ENCODE measurements at places on chromosomes 5 and 9. TPM values are rescaled to one million over a fixed set of nuclear protein-coding genes. Genes with fewer than 3 reads are reported as not detected.

The PCDHGA1 gene
- polyA plus RNA-seq = 0.40 TPM

DNA sequence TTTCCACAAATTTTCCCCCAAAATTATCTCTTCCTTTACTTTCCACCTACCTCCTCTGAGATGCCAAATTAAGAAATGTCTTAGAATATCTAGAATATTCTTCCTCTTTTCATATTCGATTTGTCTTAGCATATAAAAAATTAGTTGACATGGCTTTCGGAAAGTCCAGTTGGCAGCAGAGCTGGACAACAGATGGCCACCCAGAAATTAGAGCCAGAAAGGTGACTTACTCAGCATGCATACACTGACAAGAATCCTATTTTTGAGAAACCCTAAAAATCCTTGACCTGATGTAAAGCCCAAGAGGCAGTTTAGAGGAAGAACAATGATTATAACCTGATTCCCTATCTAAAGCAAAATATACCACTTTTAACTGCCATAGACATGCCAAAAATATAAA, 22.0 kb downstream of the TMEM167A start:
- no peak overlapping the region for H3K4me3 ChIP-seq
- DNase-seq = no peak
- no peak overlapping the region for H3K27ac ChIP-seq
- H3K36me3 ChIP-seq = peaks cover 4% of the 10 kb centered on the region
- H3K27me3 ChIP-seq = no peaks in the 10 kb centered on the region
- peaks cover 8% of the 10 kb centered on the region for H3K4me1 ChIP-seq

The ROPN1L gene
- polyA plus RNA-seq = not detected

GRCh38 chr5:171351536-171352073, 36.0 kb upstream of the NPM1 start:
- no peak overlapping the region for H3K27ac ChIP-seq
- no peaks in the 10 kb centered on the region for H3K36me3 ChIP-seq
- H3K4me1 ChIP-seq = no peaks in the 10 kb centered on the region
- DNase-seq = peak; percentile 11
- H3K4me3 ChIP-seq = no peak overlapping the region

DNA sequence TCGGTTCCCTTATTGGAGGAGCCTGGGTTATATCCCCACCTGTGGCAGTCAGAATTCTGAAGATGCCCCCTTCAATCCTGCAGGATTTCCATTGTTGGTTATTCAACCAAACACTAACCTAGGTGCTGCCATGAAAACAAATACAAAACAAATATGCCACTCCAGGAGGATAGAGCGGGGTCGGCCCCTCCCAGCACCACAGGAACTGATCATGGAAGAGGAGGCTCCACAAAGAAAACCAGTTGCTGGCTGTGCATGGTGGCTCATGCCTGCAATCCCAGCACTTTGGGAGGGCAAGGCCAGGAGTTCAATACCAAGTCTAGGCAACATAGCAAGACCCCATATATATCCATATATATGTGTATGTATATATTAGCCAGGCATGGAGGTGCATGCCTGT, 13.2 kb upstream of the ADGRD2 start:
- no peak overlapping the region for H3K27ac ChIP-seq
- H3K27me3 ChIP-seq = no peaks in the 10 kb centered on the region
- no peaks in the 10 kb centered on the region for H3K4me1 ChIP-seq
- no peaks in the 10 kb centered on the region for H3K36me3 ChIP-seq

The PCDHB10 gene
- 7.8 TPM for polyA plus RNA-seq

DNA sequence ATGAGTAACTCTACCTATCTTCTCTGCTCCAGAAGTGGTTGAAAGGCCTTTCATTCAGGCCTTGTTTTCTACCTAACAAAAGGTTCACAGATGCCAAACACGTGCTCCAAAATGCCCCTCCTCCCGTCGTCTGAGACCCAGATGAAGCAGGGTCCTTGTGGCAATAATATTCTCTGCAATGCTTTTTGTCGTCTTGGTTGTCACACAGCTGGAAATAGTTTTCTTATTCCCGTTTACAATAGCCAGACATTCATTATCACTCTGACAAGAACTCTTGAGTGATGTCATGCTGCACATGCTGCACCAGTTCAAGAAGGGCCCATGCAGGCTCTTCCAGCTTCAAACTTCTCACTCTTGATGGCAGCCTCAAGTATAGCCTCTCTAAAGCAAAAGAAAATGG, 7.8 kb downstream of the LPAR1 start:
- H3K36me3 ChIP-seq = no peaks in the 10 kb centered on the region
- H3K27ac ChIP-seq = peak overlapping the region; percentile 35
- no peak overlapping the region for H3K4me3 ChIP-seq

DNA sequence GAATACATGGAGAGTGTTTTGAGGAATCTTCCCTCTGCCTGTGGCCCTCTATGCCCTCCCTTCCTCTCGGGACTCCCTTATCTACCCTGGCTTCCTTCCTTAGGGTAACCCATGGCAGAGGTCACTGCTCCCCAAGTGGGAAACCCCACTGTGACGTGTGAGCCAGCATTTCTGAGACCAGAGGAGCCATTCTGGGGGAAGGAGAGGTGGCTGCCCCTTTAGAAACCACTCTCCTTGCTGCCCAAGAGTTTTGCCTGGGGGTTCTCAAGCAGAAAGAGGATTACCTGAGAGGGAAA, 23.1 kb downstream of the CCNJL start:
- H3K4me1 ChIP-seq = peaks cover 29% of the 10 kb centered on the region
- peak overlapping the region; percentile 71 for H3K27ac ChIP-seq
- H3K4me3 ChIP-seq = no peak overlapping the region
- H3K36me3 ChIP-seq = no peaks in the 10 kb centered on the region
- no peak for DNase-seq
- no peaks in the 10 kb centered on the region for H3K27me3 ChIP-seq

DNA sequence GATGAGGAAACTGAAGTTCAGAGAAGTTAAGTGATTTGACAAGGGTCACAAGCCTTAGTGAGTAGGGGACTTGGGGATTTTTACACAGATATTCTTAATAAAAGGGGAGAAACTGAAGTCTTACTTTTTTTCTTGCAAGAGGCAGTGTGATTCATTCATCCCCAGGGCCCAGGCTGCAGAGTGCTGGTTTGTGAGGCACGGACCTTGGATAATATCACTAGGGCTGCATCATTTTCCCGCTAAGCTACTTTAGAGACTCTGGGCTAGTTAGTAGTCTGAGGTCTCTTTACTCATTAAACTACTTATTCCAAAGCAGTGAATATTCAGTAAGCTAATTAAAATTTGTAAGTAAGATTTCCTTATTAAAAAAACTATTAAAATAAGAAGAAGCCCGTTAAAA, 195.0 kb downstream of the PBX3 start:
- no peaks in the 10 kb centered on the region for H3K27me3 ChIP-seq
- peak; percentile 9 for DNase-seq
- H3K36me3 ChIP-seq = peaks cover 26% of the 10 kb centered on the region
- H3K27ac ChIP-seq = no peak overlapping the region
- no peaks in the 10 kb centered on the region for H3K4me1 ChIP-seq
- H3K4me3 ChIP-seq = no peak overlapping the region

- no peaks in the 10 kb centered on the region for H3K4me1 ChIP-seq
- H3K27me3 ChIP-seq = no peaks in the 10 kb centered on the region
- no peak overlapping the region for H3K27ac ChIP-seq
- no peaks in the 10 kb centered on the region for H3K36me3 ChIP-seq
- DNase-seq = no peak
These were observed 416.9 kb downstream of the MRPS30 start for GRCh38 chr5:45225571-45226031.

- H3K27me3 ChIP-seq = no peaks in the 10 kb centered on the region
- no peak overlapping the region for H3K4me3 ChIP-seq
- no peak for DNase-seq
These were observed 6.2 kb upstream of the CKS2 start for GRCh38 chr9:89304834-89305188.

The KCNV2 gene
- polyA plus RNA-seq = 0.49 TPM

GRCh38 chr9:129863059-129863690, 27.9 kb downstream of the USP20 start:
- H3K4me1 ChIP-seq = no peaks in the 10 kb centered on the region
- no peak overlapping the region for H3K27ac ChIP-seq
- no peak for DNase-seq
- H3K36me3 ChIP-seq = peaks cover 20% of the 10 kb centered on the region
- H3K4me3 ChIP-seq = no peak overlapping the region

DNA sequence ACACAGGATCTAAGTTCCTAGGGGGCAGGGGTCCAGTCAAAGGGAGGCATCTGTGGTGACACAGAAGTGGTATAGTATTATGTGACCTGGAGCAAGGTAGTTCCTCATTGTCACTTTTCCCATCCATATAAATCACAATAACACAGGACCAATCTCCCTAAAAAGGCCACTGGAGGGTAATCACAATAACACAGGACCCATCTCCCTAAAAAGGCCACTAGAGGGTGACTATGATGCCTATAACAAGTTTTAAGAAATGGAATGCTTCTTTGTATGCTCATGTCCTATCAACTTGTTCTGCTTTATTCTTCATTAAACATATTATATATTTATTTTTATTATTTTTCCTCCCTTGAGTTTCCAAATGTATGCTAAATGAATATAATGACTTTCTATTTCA, 254.6 kb downstream of the ASTN2 start:
- no peaks in the 10 kb centered on the region for H3K27me3 ChIP-seq
- H3K36me3 ChIP-seq = no peaks in the 10 kb centered on the region
- H3K27ac ChIP-seq = no peak overlapping the region
- H3K4me3 ChIP-seq = no peak overlapping the region
- DNase-seq = no peak

GRCh38 chr9:91734371-91734981, 215.6 kb downstream of the ROR2 start:
- no peaks in the 10 kb centered on the region for H3K4me1 ChIP-seq
- peaks cover 12% of the 10 kb centered on the region for H3K36me3 ChIP-seq
- H3K27me3 ChIP-seq = no peaks in the 10 kb centered on the region

The GADD45G gene
- 42.6 TPM for polyA plus RNA-seq

DNA sequence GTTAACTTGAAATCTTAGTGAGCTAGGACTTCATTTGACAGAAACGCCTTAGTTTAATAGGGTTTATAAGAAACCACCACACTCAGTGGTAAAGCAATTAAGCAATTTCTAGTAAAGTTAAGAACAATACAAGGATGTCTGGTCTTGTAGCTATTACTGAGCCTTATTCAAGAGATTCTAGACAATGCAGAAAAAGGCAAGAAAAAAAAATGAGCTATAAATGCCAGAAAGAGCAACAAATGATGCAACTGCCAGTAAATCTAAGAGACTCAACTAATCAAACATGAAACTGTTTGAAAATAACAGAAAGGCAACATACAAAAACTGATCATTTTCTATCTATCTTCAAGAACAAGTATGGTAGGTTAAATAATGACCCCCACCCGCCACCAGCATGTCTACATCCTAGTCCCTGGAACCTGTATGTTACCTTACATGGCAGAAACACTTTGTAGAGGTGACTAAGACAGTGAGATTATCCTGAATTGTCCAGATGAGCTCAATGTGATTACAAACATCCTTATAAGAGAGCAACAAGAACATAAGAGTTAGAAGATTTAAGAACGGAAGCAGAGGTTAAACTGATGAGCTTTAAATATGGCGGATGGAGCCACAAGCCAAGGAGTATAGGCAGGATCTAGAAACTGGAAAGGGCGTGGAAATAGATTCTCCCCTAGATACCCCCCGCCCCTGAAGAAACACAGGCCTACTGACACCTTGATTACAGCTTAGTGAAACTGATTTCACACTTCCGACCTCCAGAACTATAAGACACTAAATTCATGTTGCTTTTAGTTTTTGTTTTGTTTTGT, 93.0 kb downstream of the SUSD1 start:
- no peak overlapping the region for H3K27ac ChIP-seq
- no peaks in the 10 kb centered on the region for H3K36me3 ChIP-seq
- no peaks in the 10 kb centered on the region for H3K4me1 ChIP-seq
- H3K27me3 ChIP-seq = no peaks in the 10 kb centered on the region

- no peaks in the 10 kb centered on the region for H3K4me1 ChIP-seq
- H3K36me3 ChIP-seq = no peaks in the 10 kb centered on the region
- no peak overlapping the region for H3K4me3 ChIP-seq
- peak; percentile 71 for DNase-seq
- no peaks in the 10 kb centered on the region for H3K27me3 ChIP-seq
These were observed 59.0 kb upstream of the BARX1 start for GRCh38 chr9:94014066-94014654.

GRCh38 chr9:98807070-98807813, at the start of gene GALNT12:
Gene GALNT12 (plus strand): TSS chr9:98807670. CDS start chr9:98807699, 29 bp downstream.
- peaks cover 10% of the 10 kb centered on the region for H3K4me1 ChIP-seq
- H3K36me3 ChIP-seq = no peaks in the 10 kb centered on the region
- DNase-seq = peak; percentile 66
- H3K4me3 ChIP-seq = peak within 1 kb of the TSS; percentile 52
- H3K27me3 ChIP-seq = peaks cover 8% of the 10 kb centered on the region

All from cardiac muscle cell (in vitro differentiated cells and primary cell).